Calu3 (cell line): ENCODE measurements at places on chromosomes 2 and 18. TPM values are rescaled to one million over a fixed set of nuclear protein-coding genes. Genes with fewer than 3 reads are reported as not detected.

DNA sequence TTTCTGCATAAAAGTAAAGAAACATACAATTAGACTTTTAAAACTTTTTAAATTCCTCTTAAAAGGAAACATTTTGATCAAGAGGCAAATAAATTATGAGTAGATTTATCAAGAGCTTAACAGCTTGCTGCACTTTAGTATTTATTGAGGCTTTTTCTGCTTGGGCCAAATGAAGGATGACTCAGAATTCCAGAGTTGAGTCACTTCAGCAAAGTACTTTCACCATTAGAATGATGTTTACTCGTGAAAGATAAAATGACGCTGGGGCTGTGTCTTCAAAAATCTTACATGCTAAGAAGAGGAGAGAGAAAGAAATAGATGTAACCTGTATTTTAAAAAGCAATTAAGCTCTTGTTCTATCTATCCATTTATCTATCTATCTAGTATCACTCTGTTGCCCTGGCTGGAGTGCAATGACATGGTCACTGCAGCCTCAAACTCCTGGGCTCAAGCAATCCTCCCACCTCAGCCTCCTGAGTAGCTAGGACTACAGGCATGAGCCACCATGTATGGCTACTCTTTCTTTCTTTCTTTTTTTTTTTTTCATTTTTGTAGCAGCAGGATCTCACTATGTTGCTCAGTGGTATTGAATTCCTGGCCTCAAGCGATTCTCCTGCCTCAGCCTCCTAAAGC, 75.3 kb upstream of the RIOK3 start:
- H3K27me3 ChIP-seq: no peaks in the 10 kb centered on the region
- H3K36me3 ChIP-seq: peaks cover 1% of the 10 kb centered on the region
- H3K4me1 ChIP-seq: peaks cover 33% of the 10 kb centered on the region
- no peak for DNase-seq
- H3K4me3 ChIP-seq: no peak overlapping the region

DNA sequence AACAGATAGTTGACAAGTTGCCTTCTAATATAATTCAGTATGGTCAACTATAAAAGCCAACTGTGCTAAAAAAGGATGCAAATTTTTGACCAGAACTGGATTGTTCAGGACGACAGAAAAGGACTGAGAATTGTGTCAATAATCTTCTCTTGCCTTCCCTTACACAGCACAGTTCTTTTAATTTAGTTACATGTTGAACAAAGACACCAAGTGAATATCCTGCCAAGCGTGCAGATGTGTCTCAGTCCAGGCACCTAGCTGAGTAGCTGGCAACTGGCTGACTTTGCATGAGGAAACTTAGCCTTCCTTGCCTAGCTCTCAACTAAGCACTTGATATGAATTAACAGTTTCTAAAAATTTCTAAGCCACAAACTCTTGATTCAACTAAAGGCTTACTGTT, 801.4 kb downstream of the BCL11A start:
- no peaks in the 10 kb centered on the region for H3K36me3 ChIP-seq
- H3K27ac ChIP-seq: no peak overlapping the region
- no peak for DNase-seq
- no peaks in the 10 kb centered on the region for H3K27me3 ChIP-seq
- no peak overlapping the region for H3K4me3 ChIP-seq

DNA sequence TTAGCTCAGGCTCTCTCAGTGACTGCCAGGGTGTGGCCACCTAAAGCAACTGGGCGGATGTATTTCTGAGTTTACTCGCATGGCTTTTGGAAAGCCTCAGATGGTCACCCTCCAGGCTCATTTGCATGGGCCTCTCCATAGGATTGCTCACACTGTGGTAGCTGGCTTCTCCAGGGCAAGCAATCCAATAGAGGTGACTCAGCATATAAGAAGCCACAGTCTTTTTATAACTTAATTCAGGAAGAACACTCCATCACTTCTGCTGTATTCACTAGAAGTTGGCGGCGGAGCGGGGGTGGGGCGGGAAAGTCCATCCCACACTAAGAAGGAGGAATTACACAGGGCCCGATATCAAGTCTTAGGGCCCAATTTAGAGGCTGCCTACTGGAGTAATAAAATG, 3.6 kb upstream of the DOK6 start:
- no peak for DNase-seq
- peaks cover 5% of the 10 kb centered on the region for H3K36me3 ChIP-seq
- no peaks in the 10 kb centered on the region for H3K27me3 ChIP-seq
- H3K4me3 ChIP-seq: no peak overlapping the region

DNA sequence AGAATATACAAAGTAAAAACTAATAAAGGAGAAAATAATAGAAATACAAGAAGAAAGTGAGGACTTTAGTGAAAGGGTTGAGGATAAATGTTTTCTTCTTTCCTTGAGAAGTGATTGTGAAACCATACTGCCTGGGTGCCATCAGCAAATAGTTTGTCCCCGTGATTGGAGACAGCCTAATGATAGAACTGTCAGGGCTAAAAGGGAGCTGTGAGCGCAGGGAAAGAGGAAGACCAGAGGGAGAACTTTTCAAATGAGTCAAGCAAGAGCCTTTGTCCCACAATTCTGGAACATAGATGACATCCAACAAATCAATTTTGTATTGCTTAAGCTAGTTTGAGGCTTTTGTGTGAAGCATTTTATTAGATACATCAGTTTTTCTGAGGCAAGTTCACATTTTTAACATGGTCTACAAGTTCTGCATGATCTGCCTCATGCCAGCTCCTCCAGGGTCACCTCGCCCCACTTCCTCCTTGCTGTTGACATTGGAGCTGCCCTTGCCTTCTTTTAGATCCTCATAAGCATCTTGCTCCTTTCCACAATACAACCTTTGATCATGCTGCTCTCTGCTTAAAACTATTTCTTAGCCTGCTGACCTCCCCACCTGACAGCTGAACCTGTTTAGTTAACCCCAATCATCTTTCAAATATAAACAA, 213.4 kb upstream of the REG3G start:
- H3K4me3 ChIP-seq: no peak overlapping the region
- H3K27me3 ChIP-seq: no peaks in the 10 kb centered on the region
- DNase-seq: no peak
- no peaks in the 10 kb centered on the region for H3K4me1 ChIP-seq
- H3K27ac ChIP-seq: no peak overlapping the region

- no peaks in the 10 kb centered on the region for H3K4me1 ChIP-seq
- no peak for DNase-seq
- no peak overlapping the region for H3K27ac ChIP-seq
- H3K27me3 ChIP-seq: no peaks in the 10 kb centered on the region
- H3K4me3 ChIP-seq: no peak overlapping the region
- no peaks in the 10 kb centered on the region for H3K36me3 ChIP-seq
Measured at GRCh38 chr2:157413326-157414035, 30.4 kb downstream of the CYTIP start.

Gene OTOS
- not detected in 2 replicates for total RNA-seq

Gene STAT4
- total RNA-seq: 0.85 and 1.3 TPM in 2 replicates

Gene LIMS1
- total RNA-seq: 40.1 and 51.5 TPM in 2 replicates
